Activated CD4-positive, alpha-beta T cell treated with anti-CD3 and anti-CD28 coated beads, Interleukin-2, amount 50 U/mL, for 1 hour (primary cell): ENCODE measurements at places on chromosomes 2 and 18.

GRCh38 chr2:18381386-18381785 is 179.1 kb downstream of the RDH14 start:
- DNase-seq: no peak

- no peak for DNase-seq
Measured at GRCh38 chr2:48471048-48471474, 58.9 kb upstream of the STON1 start.

DNA sequence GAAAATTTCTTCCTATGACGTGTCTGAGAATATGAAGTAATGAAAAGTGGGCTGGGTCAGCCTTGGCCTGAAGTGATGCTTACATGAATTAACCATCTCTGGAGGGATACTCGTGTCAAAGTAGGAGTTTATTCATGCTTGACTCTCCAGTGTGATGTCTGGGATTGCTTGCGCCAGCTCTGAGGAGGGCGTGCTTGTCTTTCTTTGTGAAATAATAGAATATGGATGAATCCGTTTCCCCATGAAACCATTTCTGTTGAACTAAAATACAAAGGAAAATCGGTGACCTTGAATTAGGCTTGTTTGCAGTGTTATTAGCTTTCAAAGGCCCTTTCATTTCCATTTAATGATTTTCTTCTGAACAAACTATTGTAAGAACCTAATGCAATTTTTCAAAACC is 77.9 kb downstream of the EML6 start:
- DNase-seq: no peak

DNA sequence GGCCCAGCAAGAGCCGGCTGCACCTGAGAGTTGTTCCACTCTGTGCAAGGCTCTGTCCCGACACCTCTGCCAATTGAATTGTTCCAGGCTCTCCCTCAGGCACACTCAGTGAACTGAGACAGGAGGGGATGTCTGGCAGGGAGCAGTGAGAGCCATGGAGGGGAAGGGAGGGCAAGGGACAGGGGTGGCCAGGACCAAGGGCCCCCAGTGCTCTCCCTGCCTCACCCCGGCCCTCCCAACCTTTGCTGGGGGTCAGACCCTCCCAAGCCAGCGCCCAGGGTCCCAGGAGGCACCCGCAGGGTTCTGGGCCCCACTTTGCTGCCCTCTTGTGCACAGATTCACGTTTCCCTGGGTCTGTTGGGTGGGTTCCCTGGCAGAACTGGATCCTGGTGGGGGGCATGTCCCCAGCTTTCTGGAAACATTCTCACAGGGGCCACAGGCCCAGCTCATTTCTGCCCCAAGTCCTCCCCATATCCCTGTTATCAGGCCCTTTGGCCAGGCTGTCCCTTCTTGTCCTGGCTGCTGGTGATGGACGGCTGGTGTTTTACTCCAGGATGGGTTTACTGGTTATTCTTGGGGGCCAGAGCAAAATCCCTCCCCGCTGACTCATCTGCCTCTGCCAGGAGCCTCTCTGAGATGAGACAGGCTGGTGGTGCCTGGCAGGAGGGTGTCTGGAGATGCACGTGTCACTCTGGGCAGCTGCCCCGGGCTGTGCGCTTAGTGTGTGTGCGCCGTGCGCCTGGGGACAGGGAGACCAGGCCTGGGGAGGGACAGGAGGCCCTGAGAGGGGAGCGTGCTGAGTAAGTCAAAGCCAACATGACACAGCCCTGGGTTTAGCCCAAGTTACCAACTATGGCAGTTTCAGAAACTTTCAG is 136.5 kb upstream of the CTDP1 start:
- DNase-seq: no peak

- DNase-seq: no peak
Measured at GRCh38 chr2:61786876-61787275, 67.0 kb downstream of the FAM161A start.

DNA sequence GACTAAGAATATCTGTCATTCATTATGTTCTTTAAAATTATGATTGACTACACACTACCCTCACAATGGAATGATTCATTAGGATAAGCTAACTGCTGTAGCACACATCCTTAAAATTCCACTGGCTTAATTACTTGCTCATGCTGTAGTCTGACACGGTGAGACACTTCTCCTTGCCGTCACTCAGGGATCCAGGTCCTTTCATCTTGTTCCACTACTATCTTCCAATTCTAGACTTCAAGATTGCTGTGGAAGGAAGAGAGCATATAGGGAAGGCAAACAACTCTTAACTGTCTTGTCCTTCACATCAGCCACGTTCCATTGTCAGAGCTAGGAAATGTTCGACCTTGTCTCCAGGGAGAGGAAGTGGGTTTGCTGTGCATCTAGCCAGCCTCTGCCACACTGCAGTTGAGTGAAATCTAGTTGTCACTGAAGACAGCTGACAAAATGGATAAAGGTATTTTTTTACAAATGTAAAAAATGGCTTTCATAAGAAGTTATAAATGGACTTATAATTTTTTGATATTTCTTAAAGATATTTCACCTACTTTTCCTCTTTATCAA is 30.1 kb downstream of the GREB1L start:
- no peak for DNase-seq
